ENCODE measurements at places on chromosomes 13 and 19.

DNA sequence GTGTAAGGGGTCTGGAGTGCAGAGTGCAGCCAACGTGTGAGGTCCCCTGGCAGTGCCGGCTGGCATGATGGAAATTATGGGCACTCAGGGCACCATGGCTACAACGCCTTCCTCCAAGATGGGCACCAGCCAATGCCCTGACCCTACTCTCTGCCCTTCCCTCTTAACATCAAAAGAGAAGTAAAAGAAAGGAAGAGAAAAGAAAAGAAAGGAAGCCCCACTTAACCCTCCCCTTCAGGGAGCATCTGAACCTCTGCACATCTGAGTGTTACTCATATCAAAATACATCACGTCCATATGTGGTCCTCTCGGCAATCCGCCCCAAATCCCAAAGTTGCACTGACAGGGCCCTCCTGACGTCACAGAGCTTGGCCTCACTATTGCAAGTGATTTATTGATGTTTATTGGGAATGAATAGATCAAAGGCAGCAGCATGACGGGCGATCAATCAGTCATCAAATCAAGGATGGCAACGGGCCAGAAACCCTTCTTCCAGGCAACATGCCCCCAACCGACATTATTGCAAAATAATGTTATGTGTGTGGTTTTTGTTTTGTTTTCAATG, 1.3 kb downstream of the TSHZ3 start:
- DNase-seq = no peak

DNA sequence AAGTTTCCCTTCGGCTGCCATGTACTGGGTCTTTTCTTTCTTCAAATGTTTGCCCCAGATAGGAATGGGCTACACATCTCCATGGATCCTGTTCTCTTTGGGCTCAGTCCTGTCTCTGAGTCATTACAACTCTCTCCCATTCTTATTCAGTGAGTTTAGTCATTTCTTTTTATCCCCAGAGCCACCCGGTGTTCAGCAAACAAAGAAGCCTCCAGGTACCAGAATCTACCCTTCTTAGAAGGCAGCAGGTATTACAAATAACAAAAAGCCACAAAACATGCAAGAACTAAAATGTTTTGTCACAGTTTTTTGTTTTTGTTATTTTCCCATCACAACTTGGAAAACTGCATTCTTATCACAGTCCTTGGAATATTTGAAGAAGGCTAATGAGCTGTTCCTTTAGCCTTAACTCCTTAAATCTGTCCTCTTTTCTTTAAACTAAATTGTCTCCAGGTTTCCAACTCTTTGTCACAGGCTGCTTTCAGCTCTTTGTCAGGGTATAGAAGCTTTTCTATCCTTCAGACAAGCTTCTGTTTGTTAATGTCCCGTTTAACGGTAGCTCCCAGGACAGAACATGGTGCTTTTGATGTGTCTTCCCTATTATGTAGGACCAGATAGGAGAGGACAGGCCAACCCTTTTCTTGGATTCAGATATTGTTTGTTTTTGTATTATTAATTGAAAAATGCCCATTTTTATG, 215.5 kb upstream of the HTR2A start:
- no peak for DNase-seq

DNA sequence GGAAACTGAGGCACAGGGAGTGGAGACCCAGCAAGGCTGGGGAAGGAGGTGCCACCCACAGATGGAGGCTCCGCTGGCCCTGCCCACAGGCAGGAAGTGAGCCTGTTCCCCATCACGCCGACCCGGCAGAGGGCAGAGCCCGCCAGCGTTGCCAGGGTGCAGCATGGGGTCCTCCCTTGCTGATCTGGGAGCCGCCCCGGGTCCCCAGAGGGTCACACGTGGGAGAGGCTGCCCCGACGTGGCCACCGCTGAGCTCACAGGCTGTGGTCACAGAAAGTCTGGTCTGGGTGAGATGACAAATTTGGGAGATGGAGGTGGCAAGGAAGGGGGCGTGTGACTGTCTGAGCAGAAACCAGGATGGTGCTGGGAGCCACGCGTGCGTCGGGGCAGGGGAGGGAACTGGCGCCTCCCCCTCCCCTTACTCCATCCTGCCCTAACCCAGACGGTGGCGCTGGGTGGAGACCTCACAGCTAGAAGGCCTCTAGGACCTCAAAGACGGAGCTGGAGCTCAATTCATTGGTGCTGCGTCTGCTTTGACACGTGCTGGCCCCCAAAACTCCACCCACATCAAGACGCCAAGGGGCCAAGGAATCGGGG, 7.7 kb downstream of the MEX3D start:
- no peak for DNase-seq

GRCh38 chr13:83499286-83499685, 383.0 kb downstream of the SLITRK1 start:
- DNase-seq = no peak
